Activated T-helper 1 cell treated with anti-CD3 and anti-CD28 coated beads, Interleukin-2, amount 50 U/mL, for 16 hours (primary cell): ENCODE measurements at places on chromosomes 16 and 17.

DNA sequence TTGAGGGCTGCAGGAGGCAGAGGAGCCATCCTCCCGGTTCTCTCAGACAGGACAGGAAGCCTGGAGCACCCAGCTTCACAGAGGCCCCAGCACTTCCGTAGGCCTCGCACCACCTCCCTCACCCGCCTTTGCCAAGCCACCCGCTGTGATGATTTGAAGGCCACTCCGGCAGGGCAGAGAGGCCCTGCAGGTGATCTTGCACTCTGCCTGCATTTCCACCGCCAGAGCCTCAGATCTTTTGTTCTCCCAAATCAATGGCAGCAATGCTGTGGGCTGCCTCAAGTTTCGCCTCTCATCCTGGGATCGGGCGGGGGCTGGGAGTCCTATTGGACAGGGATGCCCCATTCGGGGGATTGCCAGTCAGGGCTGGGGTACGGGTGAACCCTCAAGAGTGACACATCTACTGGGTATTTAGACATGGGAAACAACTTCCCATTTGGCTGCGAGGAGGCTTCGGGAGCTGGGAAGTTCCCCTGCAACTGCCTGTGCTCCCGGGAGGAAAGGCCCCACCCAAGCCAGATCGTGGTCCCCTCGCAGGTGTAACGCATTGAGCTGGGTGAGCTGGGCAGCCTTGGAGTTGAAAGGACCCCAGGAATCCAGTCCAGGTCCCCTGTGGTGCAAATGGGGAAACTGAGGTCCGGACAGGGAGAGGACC lies 34.8 kb upstream of the PEMT start:
- no peak for DNase-seq

DNA sequence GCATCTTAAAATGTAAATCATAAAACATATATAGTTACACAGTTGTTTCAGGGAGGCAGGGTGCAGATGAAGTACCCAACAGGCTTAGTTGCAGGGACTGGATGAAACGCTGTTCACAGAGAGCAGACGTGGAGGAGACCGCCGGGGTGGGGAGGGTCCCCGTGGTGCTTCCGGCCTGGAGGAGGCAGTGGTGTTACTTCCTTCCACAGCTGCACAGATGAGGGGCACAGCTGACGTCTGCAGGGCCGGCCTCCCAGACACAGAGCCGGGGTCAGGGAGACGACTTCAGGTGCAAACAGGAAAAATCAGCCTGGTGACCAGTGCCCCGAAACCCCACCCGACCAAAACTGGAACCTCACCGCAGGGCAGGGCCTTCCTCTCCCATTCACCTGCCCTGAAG lies 17.1 kb downstream of the SPIRE2 start:
- no peak for DNase-seq

- no peak for DNase-seq
Observed at GRCh38 chr16:69435977-69436820, 11.8 kb downstream of the CYB5B start.

GRCh38 chr17:14323522-14323981 lies 22.7 kb downstream of the HS3ST3B1 start:
- no peak for DNase-seq

- DNase-seq, result no peak
Observed at GRCh38 chr16:79756571-79756970, 156.0 kb upstream of the MAF start.

DNA sequence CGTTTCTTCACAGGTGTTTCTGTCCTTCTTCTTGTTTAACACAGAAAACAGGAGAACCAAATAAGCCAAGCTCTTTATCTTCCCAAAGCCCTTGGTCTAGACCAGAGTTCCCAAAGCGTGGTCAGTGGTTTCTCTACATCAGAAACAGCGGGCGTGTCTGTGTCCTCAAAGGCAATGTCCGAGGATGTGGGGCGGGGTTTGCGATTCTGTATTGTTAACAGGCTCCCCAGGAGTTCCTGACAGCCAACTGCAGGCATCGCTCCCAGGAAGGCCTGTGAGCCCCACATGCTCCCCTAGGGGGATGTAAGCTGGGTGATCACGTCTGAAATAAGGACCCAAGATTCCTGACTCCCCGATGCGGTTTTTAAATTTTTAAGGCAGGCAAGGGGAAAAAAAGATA lies 28.4 kb upstream of the SLC25A19 start:
- DNase-seq, result no peak

- no peak for DNase-seq
Observed at GRCh38 chr17:27549251-27549893, 81.6 kb upstream of the LGALS9 start.

DNA sequence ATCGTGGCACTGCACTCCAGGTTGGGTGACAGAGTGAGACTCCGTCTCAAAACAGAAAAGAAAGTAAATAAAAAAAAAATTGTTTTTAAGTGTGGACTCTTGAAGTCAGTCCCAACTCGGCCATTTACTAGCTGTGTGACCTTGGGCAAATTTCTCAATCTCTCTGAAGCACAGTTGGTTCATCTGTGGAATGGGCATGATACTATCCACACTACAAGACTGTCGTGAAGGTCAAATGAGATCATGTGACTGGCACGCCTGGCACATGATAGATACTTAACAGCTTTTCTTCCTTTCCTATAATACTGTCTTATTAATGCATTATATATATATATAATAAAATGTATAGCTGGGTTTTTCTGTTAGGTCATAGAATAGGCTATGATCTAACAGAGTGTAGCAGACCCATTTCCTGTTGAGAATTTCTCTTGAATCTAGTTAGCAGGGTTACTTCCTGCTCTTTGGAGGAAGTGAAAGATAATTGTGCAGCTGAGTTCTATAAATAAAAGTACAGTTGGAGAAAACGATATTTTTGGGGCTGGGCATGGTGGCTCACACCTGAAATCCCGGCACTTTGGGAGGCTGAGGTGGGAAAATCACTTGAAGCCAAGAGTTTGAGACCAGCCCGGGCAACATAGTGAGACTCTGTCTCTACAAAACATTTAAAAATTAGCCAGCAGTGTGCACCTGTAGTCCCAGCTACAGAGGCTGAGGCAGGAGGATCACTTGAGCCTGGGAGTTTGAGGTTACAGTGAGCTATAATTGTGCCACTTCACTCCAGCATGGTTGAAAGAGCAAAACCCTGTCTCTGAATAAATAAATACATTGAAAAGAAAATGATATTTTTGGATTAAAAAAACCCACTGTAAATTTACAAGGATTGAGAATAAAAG lies 7.3 kb downstream of the MILR1 start:
- DNase-seq, result no peak

- no peak for DNase-seq
Observed at GRCh38 chr17:50523208-50523607, 9.3 kb upstream of the EPN3 start.

- DNase-seq, result no peak
Observed at GRCh38 chr17:12302711-12303110, 282.0 kb downstream of the MAP2K4 start.

DNA sequence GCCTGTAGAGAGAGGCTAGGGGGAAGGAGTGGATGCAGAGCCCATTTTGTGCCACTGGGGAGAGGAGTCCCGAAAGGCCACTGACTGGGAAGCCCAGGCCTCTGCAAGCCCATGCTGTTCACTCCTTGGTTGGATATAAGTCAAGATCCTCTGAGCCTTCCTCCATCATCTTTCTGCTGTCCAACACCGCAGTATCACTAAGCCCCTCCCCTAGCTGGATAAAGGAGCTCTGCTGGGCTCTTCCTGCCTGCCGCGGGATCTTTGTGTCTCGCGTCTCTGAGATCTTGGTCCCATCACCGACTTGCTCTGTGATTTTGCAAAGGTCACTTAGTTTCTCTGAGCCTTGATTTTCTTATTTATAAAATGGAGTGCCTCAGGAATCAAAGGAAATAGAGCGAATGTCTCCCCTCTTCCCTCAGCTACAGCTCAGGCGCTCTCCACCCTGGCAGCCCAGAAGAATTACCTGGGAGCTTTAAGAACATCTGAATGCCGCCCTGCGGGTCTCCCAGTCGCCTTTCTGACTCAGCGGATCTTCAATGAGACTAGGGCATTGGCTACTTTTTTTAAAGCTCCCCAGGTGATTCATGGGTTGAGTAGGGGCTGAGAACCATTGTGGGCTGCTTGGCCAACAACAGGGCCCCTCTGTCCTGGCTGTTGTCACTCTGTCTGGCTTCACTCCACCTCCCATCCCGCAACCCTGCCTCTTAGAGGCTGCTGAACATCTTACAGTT lies 25.2 kb upstream of the TMEM220 start:
- DNase-seq, result no peak

DNA sequence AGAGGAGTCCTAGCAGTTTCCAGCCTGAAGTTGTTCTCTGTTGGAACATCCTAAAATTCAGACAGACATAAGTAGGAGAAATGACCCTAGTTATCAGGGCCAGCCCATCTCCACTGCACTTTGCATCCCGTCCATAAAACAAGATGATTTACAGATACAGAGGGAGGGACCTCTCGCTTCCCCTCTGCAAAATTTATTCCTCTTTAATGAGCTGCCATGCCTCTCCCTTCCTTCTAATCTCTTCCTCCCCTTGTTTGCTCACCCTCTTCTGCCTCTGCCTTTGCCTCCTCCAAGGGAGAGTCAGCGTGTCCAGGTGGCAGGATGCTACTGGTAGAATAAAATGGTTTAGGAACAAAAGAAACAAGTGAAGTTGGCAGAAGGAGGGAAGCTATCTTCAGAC lies 351.3 kb downstream of the SOX9 start:
- no peak for DNase-seq

DNA sequence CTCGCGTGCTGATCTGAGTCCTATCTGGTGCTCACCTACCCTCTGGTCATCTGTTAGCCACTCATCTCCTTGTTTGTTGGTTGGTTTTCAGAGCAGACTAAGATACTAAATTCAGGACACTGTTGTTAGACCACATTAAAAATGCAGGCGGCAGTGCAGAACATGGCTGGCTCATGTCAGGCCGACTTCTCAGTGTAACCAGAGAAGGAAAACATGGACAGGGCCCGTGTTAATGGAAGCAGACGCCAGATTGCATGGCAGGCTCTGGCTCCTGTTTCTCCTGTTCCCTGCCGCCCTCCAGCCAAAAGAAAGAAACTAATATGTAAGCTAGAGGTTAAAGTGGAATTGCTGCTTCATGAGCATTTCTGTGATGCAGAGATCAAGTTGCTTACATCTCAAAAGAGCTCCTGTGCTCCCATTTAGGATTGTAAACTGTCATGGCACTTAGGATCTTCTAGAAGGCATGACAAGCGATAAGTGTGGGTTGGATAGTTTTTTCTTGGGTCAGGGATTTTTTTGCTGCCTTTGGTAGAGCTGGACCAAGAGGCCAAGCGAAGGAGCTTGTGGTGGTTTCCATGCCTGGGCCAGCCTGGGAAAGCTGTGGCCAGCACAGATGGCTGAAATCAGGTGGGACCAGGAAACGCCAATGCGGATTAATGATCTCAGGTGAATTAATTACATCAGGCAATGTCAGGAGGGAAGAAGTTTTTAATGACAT lies 56.1 kb downstream of the YPEL2 start:
- DNase-seq, result no peak

GRCh38 chr16:87895641-87896141 lies 26.4 kb upstream of the SLC7A5 start:
- peak; percentile 43 for DNase-seq

DNA sequence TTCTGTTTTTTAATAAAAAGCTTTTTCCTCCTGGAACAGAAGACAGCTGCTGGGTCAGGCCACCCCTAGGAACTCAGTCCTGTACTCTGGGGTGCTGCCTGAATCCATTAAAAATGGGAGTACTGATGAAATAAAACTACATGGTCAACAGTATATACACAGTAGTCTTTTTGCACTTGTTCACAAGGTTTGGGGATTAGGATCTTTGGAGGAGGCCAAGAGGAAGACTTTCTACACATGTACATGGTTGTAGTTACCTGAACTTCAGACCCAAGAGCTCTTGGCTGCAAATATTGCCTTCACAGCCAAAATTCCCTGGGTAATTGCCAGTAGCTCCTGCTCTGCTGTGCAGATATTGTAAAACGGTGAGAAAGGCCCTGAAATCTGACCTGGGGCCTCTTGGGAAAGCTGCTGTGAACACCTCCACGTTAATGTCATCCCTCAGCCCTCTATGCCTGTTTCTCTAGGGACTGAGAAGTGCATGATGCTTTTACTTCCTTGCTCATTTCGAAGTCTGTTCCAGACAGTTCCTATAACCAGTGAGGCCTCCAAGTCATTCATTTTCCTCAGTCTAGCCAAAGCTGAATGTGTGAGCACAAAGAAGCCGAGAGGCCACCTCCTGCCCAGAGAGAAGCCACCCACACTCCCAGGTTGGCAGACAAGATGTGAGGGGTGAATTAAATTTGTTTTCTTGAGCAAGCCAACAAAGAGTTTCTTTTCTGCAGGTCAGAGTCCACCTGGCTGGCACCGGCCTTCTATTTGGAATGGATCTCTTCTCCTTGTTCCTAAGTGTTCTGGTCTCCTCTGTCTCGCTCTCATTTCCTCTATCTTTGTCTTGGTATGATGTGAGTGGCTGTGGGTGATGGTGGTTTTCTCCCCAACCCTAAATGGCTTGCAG lies 15.9 kb downstream of the ANKRD40 start:
- no peak for DNase-seq

DNA sequence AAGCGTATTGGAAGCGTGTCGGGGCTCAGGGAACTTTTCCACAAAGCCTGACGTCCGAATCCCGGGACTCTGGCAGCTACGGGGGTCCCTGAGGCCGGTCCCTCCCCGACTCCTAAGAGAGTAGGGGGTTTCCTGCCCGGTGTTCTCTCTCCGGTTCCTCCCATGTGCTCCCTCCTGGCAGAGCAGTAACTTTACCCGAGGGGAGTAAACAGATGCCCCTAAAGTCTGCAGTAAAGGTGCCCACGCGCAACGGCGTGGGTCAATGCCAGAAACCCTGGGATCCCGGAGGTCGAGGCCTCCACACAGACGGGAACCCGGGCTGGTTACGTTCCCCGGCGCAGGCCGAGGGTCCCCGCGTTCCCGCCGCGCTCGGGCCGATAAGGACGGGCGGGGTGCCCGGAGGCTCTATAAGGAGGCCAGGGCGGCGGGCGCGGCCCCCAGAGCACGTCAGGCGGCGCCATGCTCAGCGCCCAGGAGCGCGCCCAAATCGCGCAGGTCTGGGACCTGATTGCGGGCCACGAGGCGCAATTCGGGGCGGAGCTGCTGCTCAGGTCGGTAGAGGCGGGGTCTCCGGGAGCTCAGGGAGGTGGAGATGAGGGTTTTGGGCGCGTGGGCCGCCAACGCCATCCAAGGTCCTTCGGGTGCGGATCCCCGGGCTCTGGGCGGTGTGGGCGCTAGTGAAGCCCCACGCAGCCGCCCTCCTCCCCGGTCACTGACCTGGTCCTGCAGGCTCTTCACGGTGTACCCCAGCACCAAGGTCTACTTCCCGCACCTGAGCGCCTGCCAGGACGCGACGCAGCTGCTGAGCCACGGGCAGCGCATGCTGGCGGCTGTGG lies at the start of gene HBM:
TSS of gene HBM (plus strand) at position 440 of the 836 bp plus-strand sequence. CDS start at position 460, 20 bp downstream.
- DNase-seq, result no peak

DNA sequence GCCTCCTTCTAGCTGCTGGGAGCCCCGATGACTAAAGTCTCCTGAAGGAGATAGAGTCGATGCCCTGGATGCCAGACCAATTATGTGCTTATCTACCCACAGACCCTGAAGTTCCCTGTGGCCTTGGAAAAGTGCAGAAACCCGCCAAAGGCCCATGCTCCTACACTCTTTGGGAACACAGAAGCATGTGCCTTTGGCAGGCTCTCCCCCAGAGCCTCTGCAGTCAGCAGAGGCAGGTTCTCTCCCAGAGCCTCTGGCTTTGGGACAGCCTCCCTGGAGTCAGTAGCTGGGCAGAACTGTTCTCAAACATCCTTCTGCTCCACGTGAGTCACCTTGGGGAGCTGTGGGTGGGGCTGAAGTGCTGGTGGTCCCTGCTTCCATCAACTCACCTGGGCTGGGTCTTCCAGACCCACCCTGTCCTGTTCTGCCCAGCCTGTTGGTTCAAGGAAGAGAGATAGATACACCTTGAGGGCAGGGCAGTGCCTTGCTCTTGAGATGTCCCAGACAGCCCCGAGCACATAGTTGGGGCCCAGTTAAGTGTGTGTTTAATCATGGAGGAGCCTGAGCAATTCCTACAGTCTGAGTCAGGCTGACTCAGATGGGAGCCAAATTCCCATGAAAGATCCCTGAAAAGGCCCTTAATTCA lies 3.2 kb upstream of the CDK5RAP3 start:
- no peak for DNase-seq
